Activated T-helper 2 cell treated with anti-CD3 and anti-CD28 coated beads, Interferon-gamma antibody, Interleukin-2, Interleukin-4, amounts not matched to agents 10 μg/mL and 5 μg/mL and 100 μg/mL, durations not matched to agents 14 hours and 24 hours and 36 hours (primary cell): ENCODE measurements at places on chromosomes 11 and 22. TPM values are rescaled to one million over a fixed set of nuclear protein-coding genes. Genes with fewer than 3 reads are reported as not detected.

DNA sequence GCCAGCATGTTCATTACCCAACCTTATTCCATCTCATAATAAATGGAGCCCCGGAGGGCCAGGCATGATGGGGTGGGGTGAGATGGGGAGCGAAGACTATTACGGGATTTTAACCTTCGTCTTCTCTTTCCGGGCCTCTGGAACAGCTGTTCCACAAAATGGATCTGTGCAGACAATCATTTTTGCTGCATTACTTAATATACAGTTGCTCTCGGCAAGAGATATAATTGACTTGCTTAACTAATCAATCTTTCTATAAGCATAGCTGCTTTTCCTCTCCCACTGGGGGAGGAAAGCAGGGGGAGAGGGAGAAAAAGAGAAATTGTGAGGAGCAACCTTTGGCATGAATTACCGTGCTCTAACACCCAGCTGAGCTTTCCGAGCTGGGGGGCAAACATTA is 440.4 kb downstream of the BUD13 start:
- no peaks in the 10 kb centered on the region for H3K27me3 ChIP-seq
- H3K36me3 ChIP-seq: no peaks in the 10 kb centered on the region
- H3K4me3 ChIP-seq: no peak overlapping the region
- DNase-seq: no peak
- no peak overlapping the region for H3K27ac ChIP-seq

- H3K4me3 ChIP-seq: no peak overlapping the region
- no peak for DNase-seq
- no peaks in the 10 kb centered on the region for H3K4me1 ChIP-seq
- no peaks in the 10 kb centered on the region for H3K27me3 ChIP-seq
- no peak overlapping the region for H3K27ac ChIP-seq
Observed at GRCh38 chr11:15875943-15876342, 480.4 kb downstream of the SOX6 start.

PAX6 gene
- total RNA-seq: not detected in 2 replicates

DNA sequence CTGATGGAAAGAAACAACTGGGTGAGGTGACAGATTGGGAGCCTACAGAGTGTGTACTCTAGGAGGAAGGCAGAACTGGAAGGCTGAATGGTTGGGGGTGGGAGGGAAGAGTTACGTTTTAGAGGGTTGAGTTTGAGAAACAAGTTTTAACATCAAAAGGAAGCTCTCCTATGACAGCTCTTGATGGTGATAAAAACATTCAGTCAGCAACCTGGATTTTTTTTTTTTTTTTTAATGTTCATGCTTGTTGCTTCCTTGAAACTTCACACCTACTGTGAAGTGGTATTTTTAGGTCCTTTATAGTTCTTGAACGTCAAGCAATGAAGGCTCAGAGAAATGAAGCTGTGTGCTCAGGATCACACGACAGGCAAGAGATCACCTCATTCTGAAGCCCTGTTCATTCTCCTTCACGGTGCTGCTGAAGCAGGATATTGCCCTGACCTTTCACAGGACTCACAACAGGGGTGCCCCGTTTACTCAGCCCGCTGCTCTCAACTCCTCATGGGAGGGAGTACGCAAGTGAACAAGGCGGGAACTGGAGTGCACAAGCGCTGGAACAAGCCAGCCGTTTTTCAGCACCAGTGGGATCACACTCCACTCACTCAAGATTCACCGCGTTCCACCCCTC is 1.6 kb upstream of the TMEM109 start:
- peaks cover 51% of the 10 kb centered on the region for H3K4me1 ChIP-seq
- peaks cover 12% of the 10 kb centered on the region for H3K27me3 ChIP-seq
- H3K36me3 ChIP-seq: peaks cover 9% of the 10 kb centered on the region
- H3K4me3 ChIP-seq: peak overlapping the region; percentile 10

DNA sequence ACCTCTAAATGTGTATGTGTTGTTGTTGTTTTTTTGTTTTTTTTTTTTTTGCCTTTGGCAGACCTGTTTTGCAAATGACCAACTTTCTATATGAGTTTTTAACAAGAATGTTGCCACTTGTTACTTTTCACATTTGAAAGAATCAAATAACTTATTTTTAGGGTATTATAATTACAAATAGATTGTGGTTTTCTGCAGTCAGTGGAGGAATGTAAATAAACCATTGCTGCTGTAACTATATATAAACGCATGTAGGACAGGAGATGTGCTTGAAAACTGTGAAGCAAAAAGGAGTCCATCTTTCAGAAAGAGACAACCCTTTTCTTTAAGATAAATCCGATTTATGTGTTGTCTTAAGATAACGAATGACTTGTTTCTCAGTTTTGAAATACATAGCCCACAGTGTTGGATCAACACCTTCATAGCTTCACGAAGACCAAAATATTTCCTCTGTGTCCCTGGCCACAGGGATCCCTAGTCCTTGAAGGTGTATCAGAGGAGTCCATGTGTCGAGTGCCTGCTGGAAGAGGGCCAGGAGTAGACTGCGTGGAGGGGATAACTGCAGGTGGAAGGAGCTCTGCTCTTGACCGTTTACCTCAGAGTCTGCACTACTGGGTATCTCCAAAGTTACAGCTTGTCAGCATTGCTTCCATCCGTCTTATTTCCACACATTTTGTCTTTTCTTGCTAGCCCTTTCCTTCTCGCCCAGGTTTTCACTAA is 24.7 kb downstream of the TNRC6B start:
- no peaks in the 10 kb centered on the region for H3K27me3 ChIP-seq
- H3K36me3 ChIP-seq: peaks cover 15% of the 10 kb centered on the region
- H3K4me3 ChIP-seq: no peak overlapping the region
- no peak overlapping the region for H3K27ac ChIP-seq
- DNase-seq: no peak

OR5W2 gene
- not detected in 2 replicates for total RNA-seq

CYP2D6 gene
- total RNA-seq: 3.5 and 3.6 TPM in 2 replicates

A4GALT gene
- not detected in 2 replicates for total RNA-seq

- no peaks in the 10 kb centered on the region for H3K27me3 ChIP-seq
- no peak overlapping the region for H3K27ac ChIP-seq
- no peaks in the 10 kb centered on the region for H3K36me3 ChIP-seq
- no peaks in the 10 kb centered on the region for H3K4me1 ChIP-seq
- DNase-seq: no peak
- no peak overlapping the region for H3K4me3 ChIP-seq
Observed at GRCh38 chr11:16412525-16413172, 56.3 kb upstream of the SOX6 start.

DNA sequence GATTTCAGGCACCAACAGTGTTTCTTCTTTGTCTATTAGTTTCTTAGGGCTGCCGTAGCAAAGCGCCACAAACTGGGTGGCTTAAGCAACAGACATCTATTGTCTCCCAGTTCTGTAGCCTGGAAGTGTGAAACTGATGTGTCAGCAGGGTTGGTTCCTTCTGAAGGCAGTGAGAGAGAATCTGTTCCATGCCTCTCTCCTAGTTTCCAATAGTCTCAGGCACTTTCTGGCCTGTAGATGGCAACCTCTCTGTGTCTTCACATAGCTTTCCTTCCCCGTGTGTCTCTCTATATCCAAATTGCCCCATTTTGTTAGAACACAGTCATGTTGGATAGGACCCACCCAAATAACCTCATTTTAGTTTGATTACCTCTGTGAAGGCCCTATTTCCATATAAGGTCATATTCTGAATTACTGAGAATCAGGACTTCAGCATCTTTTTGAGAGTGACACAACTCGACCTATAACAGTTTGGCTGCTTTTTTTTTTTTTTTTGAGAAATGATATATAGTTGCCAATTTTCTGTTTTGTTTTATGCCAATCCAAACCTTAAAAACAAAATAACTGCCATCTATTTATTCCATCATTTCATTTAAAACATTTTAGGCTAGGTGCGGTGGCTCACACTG is 108.2 kb downstream of the SLC36A4 start:
- no peak for DNase-seq
- no peaks in the 10 kb centered on the region for H3K4me1 ChIP-seq
- H3K4me3 ChIP-seq: no peak overlapping the region

DNA sequence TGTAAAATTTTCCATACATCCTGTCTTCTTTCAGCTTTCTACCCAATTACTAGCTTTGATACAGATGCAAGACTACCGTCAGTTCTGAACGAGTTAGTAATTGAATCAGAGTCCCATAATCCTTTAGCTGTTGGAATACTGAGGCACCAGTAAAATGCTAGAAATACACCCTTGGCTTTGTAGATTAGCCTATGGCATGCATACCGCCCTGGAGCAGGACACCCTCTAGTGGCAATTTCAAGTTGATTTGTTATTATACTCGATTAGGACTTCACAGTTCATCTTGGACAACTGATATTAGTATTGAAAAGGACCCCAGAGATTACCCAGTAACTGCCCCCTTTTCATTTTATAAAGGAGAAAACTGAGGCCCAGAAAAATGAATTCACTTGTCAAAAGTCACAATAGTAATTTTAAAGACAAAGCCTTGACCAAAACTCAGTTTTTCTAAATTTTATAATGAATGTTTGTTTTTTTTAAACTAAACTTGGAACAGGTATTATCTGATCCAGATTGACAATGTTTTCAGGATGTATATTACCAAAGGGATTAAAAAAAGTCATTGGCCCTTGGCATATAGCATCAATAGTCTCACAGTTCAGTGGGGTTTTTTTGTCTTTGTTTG is 72.6 kb downstream of the HIPK3 start:
- no peak for DNase-seq
- H3K36me3 ChIP-seq: peaks cover 2% of the 10 kb centered on the region
- H3K4me3 ChIP-seq: no peak overlapping the region
- peaks cover 7% of the 10 kb centered on the region for H3K4me1 ChIP-seq

GRCh38 chr11:1391165-1392075 is 1.7 kb downstream of the BRSK2 start:
- peaks cover 33% of the 10 kb centered on the region for H3K27me3 ChIP-seq
- no peaks in the 10 kb centered on the region for H3K36me3 ChIP-seq
- no peak overlapping the region for H3K4me3 ChIP-seq
- no peaks in the 10 kb centered on the region for H3K4me1 ChIP-seq
- no peak overlapping the region for H3K27ac ChIP-seq

EHF gene
- total RNA-seq: not detected in 2 replicates

GRCh38 chr11:30984442-30984816 is 385.1 kb downstream of the DCDC1 start:
- H3K27ac ChIP-seq: no peak overlapping the region
- no peak for DNase-seq
- H3K4me3 ChIP-seq: no peak overlapping the region
- no peaks in the 10 kb centered on the region for H3K4me1 ChIP-seq
- no peaks in the 10 kb centered on the region for H3K36me3 ChIP-seq
